ENCODE measurements at places on chromosomes 7 and 10. TPM values are rescaled to one million over a fixed set of nuclear protein-coding genes. Genes with fewer than 3 reads are reported as not detected.

The FFAR4 gene
- not detected for total RNA-seq

The DKK1 gene
- total RNA-seq = not detected

The OR6B1 gene
- total RNA-seq = not detected

The ASZ1 gene
- not detected for total RNA-seq

The PDZD7 gene
- total RNA-seq = 0.35 TPM

The SLC39A12 gene
- total RNA-seq = not detected

The SEM1 gene
- total RNA-seq = 22.7 TPM

The SLC13A1 gene
- total RNA-seq = not detected

DNA sequence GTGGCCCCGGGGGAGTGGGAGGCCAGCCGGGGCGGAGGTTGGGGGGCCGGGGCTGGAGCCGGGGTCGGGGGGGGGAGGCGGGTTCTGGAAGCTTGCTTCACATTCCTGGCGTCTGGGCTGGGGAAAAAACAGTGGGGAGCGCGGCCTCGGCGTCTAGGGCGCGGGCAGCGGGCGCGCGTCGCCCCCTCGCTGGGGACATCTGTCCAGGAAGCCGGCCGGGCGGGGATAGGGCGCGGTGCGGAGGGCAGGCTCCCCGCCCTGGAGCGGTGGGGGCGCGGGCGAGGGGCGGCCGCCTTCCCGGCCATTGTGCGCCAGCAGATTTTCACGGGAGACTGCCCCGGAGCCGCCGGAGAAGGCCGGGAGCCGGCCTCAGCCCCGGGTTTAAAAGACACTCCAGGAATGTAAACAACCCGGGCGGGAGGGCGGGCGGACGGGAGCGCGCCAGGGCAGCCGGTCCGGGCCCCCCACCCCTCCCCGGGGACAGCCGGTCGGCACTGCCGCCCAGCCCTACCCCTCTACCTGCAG, 1.4 kb downstream of the ZMIZ1 start:
- no peaks in the 10 kb centered on the region for H3K36me3 ChIP-seq
- peaks cover 68% of the 10 kb centered on the region for H3K4me1 ChIP-seq
- no peak for DNase-seq
- H3K4me3 ChIP-seq = peak overlapping the region; percentile 82
- H3K27me3 ChIP-seq = no peaks in the 10 kb centered on the region
- H3K27ac ChIP-seq = peak overlapping the region; percentile 38

DNA sequence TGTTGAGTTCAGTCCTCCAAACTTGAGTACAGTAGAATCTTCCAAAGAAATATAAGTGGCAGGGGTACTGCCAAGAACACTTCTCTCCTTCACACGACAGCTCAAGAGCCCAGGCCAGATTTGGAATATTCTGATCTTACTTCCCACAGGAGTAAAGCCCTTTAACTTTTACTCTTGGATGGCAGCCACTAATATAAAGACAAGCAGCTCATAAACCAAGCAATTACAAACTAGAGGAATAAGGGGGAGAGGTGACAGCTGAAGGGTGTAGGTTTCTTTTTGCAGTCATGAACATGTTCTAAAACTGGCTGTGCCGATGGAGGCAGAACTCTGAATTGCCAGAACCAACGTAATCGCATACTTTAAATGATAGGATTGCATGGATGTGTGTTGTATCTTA, 74.8 kb downstream of the SVIL start:
- no peak for DNase-seq
- H3K4me3 ChIP-seq = no peak overlapping the region
- H3K27me3 ChIP-seq = no peaks in the 10 kb centered on the region

GRCh38 chr7:151472644-151473380, 32.9 kb upstream of the CRYGN start:
- peaks cover 16% of the 10 kb centered on the region for H3K4me1 ChIP-seq
- H3K4me3 ChIP-seq = no peak overlapping the region
- H3K36me3 ChIP-seq = peaks cover 29% of the 10 kb centered on the region
- no peaks in the 10 kb centered on the region for H3K27me3 ChIP-seq
- no peak for DNase-seq

DNA sequence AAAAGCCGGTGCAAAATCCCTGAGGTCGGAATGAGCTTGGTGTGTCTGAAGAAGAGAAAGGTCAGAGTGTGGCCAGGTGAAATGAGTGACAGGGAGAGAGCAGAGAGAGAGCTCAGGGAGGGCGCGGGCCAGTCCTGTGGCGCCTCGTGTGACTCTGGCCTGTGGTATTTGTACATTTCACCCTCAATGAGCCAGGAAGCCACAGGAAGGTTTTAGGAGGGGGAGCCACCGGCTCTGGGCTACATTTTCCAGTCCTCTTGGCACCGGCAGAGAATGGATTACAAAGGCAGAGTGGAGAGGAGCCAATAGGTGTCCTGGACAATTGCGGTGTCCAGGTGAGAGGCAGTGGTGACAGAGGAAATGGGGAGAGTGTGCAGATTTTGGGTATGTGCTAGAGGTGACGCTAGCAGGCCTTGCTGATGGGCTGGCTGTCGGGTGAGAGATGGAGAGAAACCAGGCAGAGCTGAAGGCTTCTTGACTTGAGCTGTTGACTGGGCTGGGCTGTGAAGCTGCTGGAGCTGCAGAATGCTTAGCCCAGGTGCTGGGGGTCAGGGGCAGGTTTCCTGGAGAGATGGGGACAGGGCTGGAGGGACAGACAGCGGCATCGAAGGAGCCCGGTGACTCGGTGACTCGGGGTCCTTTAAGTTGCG, 38.1 kb downstream of the COL13A1 start:
- H3K4me3 ChIP-seq = no peak overlapping the region
- no peaks in the 10 kb centered on the region for H3K36me3 ChIP-seq
- DNase-seq = no peak
- no peak overlapping the region for H3K27ac ChIP-seq
- H3K27me3 ChIP-seq = no peaks in the 10 kb centered on the region

DNA sequence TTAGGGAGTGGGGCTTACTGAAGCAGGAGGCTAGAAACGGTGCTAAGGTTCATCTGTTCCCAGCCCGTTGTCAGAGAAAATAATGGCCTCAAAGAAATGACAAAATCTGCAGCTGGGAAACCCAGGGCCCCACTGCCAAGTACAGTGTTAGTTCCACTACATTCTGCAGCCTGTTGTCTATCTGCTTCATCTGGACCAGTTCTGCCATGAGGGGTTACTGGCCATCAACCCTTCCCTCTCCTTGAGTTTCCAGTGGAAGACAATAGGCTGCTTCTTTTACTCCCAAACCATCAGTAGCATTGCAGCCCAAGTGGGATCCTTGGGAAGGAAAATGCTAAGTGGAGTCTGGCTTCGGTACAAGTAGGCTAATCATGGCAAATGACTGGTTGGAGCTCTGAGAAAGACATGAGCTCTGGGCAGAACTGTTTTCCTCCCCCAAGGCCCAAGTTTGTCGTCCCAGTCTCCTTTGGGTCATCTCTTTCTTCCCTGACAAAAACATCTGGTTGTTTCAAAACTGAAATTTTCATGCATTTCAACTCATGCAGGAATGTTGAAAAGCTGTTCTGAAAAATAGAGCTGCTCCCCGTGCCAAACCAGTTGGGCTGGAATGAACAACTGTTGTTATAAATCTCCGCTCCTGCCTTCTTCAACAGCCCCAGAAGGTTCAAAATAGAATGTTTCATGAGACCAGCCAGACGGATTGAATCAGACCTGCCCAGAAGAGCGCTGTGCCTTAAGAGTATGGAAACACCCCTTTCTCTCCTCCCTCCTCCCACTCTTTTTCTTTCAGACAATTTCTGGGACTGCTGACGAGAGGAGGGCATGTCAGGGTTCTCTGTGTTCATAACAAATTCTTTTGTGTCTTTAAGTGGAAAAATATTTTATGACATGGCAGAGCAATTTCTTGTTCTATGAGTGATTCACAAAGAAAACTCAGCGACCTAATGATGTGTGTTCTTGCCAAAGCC, 116.6 kb downstream of the RAB18 start:
- no peak overlapping the region for H3K4me3 ChIP-seq
- no peaks in the 10 kb centered on the region for H3K36me3 ChIP-seq
- no peak overlapping the region for H3K27ac ChIP-seq
- H3K4me1 ChIP-seq = no peaks in the 10 kb centered on the region
- no peak for DNase-seq

- H3K27me3 ChIP-seq = no peaks in the 10 kb centered on the region
- H3K4me1 ChIP-seq = no peaks in the 10 kb centered on the region
- no peak overlapping the region for H3K27ac ChIP-seq
- no peak overlapping the region for H3K4me3 ChIP-seq
- no peak for DNase-seq
Observed at GRCh38 chr7:66442385-66442784, 186.3 kb upstream of the KCTD7 start.

GRCh38 chr10:131315344-131315743, 3.8 kb upstream of the TCERG1L start:
- H3K27ac ChIP-seq = no peak overlapping the region
- no peak for DNase-seq
- H3K27me3 ChIP-seq = peaks cover 3% of the 10 kb centered on the region
- no peak overlapping the region for H3K4me3 ChIP-seq
- no peaks in the 10 kb centered on the region for H3K36me3 ChIP-seq

DNA sequence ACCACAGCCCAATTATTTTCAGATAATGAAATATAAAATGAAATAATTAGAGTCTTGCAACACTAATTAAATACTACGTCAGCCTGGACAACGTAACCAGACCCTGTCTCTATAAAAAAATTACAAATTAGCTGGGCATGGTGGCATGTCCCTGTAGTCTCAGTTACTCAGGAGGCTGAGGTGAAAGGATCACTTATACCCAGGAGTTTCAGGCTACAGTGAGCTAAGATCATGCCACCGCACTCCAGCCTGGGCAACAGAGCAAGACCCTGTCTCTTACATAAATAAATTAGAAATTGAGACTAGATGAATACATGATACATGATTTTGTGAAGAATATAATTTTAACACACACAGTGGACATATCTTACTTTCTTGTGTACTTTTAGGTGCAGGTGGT, 18.4 kb downstream of the TIAL1 start:
- no peak overlapping the region for H3K27ac ChIP-seq
- no peak for DNase-seq
- no peaks in the 10 kb centered on the region for H3K27me3 ChIP-seq
- peaks cover 3% of the 10 kb centered on the region for H3K4me1 ChIP-seq
- H3K36me3 ChIP-seq = peaks cover 67% of the 10 kb centered on the region
- H3K4me3 ChIP-seq = no peak overlapping the region

DNA sequence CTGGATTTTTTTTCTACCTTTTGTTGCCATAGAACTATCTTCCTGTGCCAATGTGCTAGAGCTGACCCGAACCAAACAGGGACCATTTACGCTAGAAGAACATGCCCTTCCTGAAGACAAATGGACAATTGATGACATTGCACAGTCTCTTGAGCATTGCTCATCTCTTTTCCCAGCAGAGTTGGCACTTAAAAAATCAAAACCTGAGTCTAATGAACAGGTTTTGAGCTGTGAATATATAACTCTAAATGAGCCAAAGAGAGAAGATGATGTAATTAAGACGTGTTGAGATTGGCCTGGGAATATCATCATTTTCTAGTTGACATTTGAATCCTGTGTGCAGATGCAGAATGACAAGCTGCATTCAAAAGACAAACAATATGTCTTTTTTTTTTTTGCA, 37.1 kb downstream of the TRUB1 start:
- H3K4me1 ChIP-seq = peaks cover 7% of the 10 kb centered on the region
- DNase-seq = no peak
- H3K27ac ChIP-seq = no peak overlapping the region
- no peaks in the 10 kb centered on the region for H3K27me3 ChIP-seq
- H3K36me3 ChIP-seq = peaks cover 4% of the 10 kb centered on the region

GRCh38 chr7:28542410-28542809, 130.1 kb downstream of the CREB5 start:
- no peak overlapping the region for H3K27ac ChIP-seq
- H3K4me3 ChIP-seq = no peak overlapping the region
- H3K4me1 ChIP-seq = no peaks in the 10 kb centered on the region
- H3K36me3 ChIP-seq = no peaks in the 10 kb centered on the region
- H3K27me3 ChIP-seq = no peaks in the 10 kb centered on the region

DNA sequence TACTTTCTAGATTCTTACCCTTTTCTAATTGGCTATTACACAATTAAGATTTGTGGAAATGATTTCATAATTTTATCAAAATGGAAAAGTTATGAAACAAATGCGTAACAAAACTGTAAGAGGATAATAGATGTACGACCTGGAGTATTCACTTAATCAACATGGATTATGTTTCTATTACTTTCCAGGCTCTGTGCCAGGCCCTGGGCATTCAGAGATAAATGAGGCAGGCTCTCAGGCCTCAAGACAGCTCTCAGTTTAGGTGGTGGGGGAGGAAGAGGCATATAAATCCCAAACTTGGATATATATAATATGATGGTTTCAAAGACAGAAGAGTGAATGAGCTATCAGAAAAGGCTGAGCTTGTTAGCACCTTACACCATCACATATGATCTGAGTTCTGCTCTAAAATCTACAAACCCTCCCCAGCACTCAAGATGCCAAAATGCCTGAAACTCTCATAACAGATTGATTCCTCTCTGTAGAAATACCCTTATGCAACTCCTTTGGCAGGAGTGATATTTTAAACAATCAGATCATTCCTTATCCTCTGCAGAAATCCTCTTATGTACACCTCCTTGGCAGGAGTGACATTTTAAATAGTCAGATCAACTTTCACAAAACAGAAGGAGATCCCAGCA, 42.5 kb downstream of the ACBD5 start:
- no peak overlapping the region for H3K4me3 ChIP-seq
- DNase-seq = no peak
- H3K27ac ChIP-seq = no peak overlapping the region
- H3K4me1 ChIP-seq = no peaks in the 10 kb centered on the region
- H3K36me3 ChIP-seq = peaks cover 62% of the 10 kb centered on the region
- no peaks in the 10 kb centered on the region for H3K27me3 ChIP-seq

DNA sequence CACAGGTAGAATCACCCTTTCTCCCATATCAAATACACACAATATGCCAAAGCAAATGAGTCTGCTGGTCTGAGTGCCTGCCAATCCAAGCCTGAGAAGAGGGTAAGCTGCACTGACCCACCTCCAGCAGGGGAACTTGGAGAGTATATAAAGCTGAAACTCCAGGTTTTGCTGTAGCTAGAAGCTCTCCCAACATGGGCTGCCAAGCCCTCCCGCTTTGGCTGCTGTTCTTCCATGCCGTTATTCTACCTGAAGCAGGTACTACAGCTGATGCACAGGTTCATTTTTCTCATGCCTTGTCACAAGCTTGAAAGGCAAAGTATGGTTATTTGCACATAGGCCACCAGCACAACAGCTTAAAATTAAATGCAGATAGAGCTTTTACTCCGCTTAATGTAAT, 21.5 kb upstream of the C10orf120 start:
- no peaks in the 10 kb centered on the region for H3K36me3 ChIP-seq
- no peak overlapping the region for H3K27ac ChIP-seq
- no peaks in the 10 kb centered on the region for H3K4me1 ChIP-seq
- no peak overlapping the region for H3K4me3 ChIP-seq
- no peaks in the 10 kb centered on the region for H3K27me3 ChIP-seq
- no peak for DNase-seq

GRCh38 chr7:33550363-33550762, 355.0 kb upstream of the BMPER start:
- no peaks in the 10 kb centered on the region for H3K4me1 ChIP-seq
- no peak for DNase-seq
- H3K27me3 ChIP-seq = no peaks in the 10 kb centered on the region
- H3K4me3 ChIP-seq = no peak overlapping the region

DNA sequence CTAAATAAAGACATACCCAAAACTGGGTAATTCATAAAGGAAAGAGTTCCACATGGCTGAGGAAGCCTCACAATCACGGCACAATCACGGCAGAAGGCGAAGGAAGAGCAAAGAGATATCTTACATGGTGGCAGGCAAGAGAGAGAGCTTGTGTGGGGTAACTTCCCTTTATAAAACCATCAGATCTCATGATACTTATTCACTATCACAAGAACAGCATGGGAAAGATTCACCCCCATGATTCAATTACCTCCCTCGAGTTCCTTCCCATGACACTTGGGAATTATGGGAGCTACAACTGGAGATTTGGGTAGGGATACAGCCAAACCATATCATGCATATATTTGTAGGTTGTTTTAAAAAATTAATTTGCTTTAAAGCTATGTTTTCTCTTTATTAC, 217.2 kb downstream of the PLXDC2 start:
- H3K36me3 ChIP-seq = no peaks in the 10 kb centered on the region
- H3K4me1 ChIP-seq = no peaks in the 10 kb centered on the region
- H3K27me3 ChIP-seq = no peaks in the 10 kb centered on the region
- no peak overlapping the region for H3K27ac ChIP-seq

Measured in natural killer cell (primary cell).